ENCODE measurements at places on chromosomes 4 and X.

DNA sequence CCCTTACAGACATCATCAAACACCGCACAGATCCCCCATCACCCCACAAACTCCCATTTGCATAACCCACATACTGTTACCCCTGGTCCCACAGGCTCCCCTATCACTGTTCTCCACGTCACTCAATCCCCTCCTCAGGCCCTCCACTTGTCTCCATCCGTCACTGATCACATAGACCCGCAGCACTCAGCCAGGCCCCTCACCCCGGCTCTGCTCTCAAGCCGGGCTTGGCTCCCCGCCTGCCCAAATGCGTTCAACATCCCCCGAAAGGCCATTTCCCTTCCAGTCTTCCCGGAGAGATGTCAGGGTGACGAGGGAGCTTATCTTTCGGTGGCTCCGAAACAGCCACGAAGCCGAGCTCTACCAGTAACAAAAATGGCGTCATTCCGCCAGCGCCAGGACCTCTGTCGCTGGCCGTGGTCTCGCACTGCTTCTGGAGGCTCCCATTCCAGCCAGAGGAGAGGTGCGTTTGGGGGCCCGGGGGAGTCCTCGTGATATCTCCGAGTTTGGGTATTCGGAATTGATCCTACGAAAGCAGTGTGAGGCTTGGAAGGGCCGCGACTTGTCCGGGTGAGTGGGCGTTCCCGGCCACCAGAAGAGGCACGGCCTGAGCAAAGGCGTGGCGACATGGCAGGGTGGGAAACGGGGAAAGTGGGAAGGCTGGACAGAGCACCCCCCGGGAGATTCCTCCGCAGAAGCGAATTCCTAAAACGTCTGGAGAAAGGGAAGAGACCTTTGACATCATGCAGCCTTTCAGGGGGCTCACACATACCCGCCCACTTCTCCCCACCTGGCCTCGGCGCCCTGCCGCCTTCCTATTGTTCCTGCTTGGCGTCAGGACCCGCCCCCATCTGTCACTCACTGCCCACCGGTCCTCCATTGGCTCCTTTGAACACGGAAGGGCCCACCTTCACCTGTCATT lies at the start of gene ZNF630:
ZNF630 (minus strand) TSS at position 577 of the 922 bp plus-strand sequence. CDS start 4,754 bp downstream, outside the sequence.
- peak; percentile 79 for DNase-seq

GRCh38 chr4:101018836-101019235 lies 328.5 kb downstream of the PPP3CA start:
- DNase-seq: no peak

DNA sequence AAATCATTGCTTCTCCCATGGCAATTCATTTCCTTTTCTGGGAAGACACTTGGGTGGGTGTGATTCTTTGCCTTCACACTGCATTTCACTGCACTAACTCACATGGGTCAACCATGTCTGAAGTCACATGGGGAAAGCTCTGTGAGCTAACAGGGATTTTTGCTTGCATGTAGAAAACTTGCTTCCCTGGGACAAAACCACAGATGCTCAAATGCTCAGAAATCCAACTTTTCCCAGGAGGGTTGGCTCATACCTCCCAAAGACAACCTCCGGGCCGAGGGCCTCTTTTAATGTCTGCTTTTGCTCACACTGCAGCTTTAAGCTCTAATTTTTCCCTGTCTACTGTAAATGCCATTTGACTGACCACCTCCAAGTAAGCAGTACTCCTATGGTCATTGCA lies 1695.2 kb downstream of the STIM2 start:
- DNase-seq: no peak

GRCh38 chr4:139808808-139809756 lies 143.5 kb downstream of the MGST2 start:
- DNase-seq: no peak

Measured in ovary (tissue), 10 donors.